ENCODE measurements at places on chromosomes 16 and 17.

- DNase-seq: peak; percentile 57
Observed at GRCh38 chr16:67150047-67150832, 558 bp downstream of the B3GNT9 start.

DNA sequence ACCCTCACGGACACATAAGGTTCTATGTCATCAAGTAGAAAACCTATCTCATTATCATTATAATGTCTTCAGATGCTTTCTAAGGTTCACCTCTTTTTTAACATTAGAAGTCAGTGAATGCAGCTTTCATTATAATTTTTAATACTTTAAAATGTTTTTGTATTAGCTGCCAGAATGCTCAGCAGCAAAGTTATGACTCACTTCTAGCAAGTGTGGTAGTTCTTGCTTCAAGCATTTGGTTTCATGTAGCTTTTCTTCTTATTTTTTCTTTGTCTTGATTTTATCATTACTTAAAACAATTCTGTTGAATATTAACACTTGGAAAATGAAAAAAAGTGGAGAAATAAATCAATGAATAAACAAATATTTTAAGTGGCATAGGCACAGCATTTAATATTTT lies 23.4 kb downstream of the LPCAT2 start:
- no peak for DNase-seq

DNA sequence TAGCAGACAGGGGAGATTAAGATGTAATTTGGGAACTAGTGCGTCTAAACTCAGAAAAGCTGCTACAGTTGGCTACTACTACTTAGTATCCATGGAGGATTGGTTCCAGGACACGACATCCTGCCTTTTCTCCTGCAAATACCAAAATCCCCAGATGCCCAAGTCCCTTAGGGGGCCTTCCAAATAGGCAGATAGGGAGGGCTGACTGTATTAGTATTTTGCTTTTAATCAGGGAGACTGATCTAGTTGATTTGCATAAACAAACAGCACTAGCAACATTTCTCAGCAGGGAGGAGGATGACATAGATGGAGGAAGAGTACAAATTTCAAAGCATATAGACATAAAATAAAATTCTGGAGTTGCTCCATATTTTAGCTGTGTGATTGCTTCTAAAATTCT lies 621.6 kb upstream of the GOT2 start:
- no peak for DNase-seq

GRCh38 chr17:58338841-58339754 lies 10.5 kb upstream of the TSPOAP1 start:
- DNase-seq: peak; percentile 95

GRCh38 chr17:48799069-48799723 lies 17.8 kb downstream of the TTLL6 start:
- no peak for DNase-seq

DNA sequence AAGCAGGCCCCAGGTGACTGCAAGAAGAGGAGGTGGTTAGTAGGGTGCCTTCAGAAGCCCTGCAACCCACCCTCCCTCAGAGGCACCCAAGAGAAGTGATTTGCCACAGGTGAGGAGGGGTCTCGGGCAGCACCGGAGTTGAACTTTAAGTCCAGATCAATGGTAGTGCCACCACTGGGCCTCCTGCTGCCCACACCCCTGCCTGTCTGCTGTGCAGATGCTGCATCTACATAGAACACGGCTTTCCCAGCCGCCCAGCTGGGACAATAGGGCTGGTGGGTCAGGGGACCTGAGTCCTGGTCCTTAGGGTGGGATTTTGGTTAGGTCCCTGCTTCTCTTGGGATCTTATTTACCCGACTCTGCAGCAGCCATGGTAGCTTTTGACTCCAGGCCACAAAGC lies 17.6 kb upstream of the FAM83G start:
- no peak for DNase-seq

DNA sequence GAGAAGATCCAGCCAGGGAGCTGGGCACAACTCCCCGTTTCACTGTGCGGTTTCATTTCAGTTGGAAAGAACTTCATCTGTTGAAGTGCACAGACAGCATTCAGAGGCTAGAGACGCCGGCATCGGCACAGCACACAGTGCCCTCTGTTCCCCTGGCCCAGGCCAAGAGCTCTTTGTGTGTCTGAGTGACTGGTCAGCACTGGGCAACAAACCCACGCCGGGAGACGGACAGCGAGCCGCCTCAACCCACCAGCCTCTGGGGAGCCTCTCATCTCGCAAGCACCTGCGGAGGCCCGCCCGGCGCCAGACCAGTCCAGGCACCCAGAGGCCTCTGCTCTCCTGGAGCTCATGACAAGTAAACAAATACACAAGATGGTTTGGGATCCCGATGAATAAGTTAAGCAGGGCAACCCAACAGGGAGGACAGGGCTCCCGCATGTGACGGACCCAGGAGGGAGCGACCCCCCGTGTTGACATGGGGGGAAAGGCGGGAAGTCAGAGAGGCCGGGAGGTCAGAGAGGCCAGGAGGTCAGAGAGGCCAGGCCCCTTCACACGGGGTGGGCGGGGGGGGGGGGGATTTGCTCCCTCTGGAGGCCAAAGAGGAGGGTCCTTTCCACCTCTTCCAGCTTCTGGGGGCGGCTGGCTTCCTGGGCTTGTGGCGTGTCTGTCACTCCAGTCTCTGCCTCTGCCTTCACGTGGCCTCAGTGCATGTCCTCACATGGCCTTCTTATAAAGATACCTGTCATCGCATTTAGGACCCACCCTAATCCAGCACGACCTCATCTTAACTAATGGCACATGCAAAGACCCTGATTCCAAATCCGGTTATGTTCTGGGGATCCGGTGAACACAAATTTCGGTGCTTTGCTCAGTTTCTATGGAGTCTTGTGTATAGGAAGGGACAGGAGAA lies 25.8 kb upstream of the KLHDC4 start:
- DNase-seq: no peak

Data from activated CD4-positive, alpha-beta T cell treated with anti-CD3 and anti-CD28 coated beads, Interleukin-2, amount 50 U/mL, for 16 hours (primary cell).